Right atrium auricular region (tissue), 2 donors: ENCODE measurements at places on chromosomes 12 and 14. TPM values are rescaled to one million over a fixed set of nuclear protein-coding genes. Genes with fewer than 3 reads are reported as not detected.

- DNase-seq = no peak
Measured at GRCh38 chr14:25756876-25757275, 706.9 kb upstream of the STXBP6 start.

DNA sequence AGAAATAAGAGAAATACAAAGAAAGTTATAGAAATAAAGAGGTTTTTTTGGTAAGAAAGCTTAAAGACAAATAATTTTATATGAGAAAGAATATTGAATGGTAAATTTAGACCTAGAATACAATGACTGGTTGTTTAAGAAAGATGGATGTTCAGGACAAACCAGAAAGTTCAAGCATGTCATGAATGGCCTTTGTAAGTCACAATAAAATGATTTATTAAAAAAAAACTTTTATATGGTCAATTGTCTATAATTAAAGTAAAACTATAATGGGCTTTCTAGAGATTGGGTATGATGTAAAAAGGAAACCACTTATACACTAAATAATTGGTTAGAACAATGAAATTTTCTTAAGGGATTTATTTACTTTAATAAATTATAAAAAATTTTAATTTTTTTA, 19.8 kb upstream of the CAPRIN2 start:
- no peak for DNase-seq

- no peak for DNase-seq
Measured at GRCh38 chr12:118574288-118574687, 197.9 kb downstream of the SUDS3 start.

GRCh38 chr14:67940486-67941455, 121.2 kb downstream of the RAD51B start:
- no peak for DNase-seq

DNA sequence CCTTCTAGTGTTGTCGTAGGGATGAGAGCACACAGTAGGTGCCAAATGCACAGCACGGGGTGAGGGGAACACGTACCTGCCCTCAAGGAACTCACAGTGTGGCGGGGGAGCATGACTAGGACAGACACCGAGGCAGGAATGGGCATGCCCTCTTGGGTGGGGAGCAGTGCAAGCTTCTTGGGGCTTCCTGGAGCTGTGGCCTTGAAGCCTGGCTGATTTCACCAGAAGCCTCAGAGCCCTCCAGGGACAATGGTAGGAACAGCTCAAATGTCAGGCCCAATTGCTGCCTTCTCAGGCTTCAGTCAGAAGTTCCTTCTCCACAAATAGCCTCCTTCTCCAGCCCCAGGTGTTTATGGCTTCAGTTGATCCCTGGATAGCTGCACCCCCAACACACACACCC, 43.4 kb downstream of the TEAD4 start:
- no peak for DNase-seq

DNA sequence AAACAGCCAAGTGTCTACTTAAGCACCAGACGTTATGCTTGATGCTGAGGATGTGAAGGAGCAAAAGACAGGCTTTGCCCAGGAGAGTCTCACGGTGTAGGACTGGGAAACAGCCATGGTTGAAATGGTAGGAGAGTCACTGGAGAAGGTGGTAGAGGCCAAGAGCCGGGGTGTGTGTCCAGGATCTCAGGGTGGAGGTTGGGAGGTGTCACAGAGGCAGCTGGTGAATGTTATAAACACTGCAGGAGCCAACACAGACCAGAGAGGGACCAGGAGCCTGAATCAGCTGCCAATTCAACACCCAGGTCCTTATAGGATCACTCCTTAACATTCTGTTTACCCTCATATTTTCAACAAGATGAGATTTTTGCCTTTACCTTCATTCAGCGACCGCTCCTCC, 7.5 kb downstream of the NID2 start:
- no peak for DNase-seq

DNA sequence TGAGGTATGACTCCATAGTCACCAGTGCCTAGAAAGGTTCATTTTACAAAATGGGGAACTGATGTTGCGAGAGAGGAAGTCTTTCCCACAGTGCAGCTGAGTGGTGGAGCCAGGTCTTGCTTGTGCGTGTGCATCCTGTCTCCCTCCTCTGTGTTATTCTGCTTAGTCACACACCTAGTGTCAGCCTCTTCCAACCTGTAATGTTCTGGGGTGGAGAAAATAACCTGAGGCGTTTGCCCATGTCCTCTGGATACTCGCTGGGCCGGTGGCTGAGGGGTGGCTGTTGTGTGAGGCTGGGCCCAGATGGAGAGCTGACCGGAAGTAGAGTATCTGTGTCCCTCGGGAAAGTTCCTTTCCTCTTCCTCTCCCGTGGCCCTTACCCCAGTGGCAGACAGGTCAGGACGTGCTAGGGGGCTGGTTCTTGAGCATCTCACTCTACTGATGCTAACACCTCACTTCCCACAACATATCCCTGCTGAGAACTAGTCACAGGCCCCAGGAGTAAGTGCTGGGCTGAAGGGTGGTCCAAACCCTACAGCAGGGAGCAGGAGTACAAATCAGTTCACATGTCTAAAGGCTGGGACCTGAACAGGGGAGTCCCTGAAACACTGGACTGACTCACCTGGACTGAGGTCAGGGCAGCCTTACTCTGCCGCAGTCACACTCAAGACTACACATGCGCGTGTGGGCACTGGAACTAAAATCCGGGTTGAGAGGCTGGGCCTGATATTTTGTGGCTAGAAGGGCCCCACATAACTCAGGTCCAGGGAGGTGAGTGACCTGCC, 7.0 kb downstream of the MLF2 start:
- no peak for DNase-seq

The ACOT4 gene
- 0.63 TPM for total RNA-seq

DNA sequence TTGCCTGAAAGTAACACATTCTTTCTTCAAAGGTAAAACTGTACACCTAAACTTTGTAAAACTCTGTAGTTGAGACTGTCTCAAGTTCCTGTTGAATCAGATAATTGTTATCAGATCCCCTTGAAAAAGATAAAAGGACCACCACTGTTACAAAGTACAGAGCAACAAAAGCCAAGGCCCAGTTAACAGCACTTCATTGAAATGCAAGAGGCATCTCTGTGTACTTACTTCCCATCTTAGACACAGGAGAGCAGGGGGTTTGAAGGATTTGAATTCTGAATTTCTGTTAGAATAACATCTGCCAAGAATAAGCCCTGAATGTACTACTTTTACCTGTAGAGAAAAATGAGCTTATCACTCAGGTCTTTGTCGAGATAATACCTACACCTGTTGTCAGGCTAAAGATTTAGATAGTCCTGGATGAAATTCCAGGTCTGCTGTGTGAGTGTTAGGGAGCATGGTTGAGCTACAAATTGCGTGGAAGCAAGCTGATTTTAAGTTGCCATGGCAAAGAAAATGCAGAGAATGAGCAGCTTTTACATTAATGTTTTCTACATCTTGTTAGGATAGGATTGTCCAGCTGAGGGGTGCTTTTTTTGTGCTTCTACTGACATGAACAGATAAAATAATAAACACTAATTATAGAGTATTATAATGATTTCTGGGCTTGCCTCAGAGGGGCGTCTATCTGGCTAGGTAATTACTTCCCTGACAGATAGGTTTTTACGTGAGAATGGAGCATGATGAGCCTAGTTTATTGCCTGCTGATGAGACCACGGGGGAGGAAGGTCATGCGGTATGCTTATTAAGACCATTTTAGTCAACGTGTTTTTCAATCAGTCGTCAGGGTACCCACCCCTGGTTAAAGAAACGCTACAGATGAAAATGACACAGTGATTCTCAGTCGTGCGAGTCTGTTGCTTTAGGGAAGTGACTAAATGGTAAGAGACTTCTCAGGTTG, 309.2 kb downstream of the PAWR start:
- DNase-seq = no peak

- no peak for DNase-seq
Measured at GRCh38 chr12:110370732-110371231, 32.7 kb downstream of the ANAPC7 start.

The PNN gene
- total RNA-seq = 13.4 TPM

The NUDT4 gene
- total RNA-seq = 103 TPM

DNA sequence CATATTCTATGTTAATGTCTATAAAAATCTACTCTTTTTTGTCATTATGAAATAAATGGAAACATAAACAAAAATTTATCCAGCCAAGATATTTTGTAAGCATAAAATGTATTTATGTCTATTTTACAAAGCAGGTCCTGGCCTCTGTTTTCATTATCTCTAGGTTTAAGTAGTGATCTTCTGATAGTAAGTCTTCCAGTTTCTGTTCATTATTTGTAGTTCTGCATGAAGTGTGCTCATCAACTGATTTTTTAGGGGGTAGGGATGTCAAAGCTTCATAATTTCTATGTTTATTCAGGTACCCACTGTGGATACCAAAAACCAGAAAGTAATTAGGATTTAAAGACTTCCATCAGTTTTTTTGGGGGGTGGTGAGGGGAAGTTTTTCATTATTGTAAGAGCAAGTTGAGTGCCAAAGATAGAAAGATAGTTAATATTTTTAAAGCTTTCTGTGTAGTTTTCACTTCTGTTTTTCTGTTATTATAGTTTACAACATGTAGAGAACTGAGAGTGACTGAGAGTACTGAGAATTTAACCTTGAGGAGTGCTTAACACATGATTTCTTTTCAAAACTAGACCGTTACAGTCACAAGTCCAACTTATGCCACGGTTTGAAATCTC, 30.6 kb upstream of the LMO3 start:
- DNase-seq = no peak

GRCh38 chr12:58189030-58189429, 247.7 kb downstream of the ATP23 start:
- DNase-seq = no peak

The NPFF gene
- total RNA-seq = not detected
